ENCODE measurements at places on chromosomes 16 and 17.

GRCh38 chr16:86865851-86866662 is 287.7 kb downstream of the FOXL1 start:
- DNase-seq, result no peak

DNA sequence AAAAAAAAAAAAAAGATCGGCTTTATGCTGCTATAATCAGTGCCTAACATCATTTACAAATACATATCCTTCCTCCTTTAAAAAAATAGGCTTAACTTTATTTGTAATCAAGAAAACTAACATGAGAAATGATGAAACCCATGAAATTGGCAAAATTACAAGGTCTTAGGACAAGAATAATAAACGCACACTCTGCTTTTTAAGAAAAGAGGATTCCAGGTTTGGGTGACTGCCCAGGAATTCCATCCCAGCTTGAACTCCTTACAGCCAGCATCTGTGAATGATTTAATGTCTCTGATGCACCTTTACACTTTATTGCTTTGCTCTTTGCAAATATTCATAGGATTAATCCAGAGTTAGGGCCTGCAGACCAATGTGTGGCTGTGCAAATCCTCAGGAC is 196.0 kb downstream of the CBLN1 start:
- no peak for DNase-seq

- no peak for DNase-seq
Measured at GRCh38 chr16:1057252-1057932, 15.2 kb upstream of the SSTR5 start.

DNA sequence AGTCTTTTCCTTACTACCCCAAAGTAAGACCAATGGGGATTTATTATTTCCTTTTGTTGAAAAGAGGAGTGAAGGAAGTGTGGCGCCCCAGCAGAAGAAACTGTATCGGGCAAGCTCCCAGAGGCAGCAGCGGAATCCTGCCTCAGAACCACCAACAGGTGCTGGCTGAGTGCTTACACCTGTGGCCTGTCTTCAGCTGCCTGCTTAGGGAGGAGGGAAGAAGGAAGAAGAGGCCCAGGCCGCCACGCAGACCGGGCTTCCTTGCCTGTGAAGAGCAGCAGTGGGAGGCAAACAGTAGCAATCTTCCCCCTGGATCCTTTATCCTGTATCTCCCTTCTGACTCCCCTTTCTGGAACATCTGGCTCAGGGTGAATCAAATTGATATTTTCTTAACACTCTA is 134.7 kb downstream of the AATF start:
- no peak for DNase-seq

GRCh38 chr16:25699069-25699468 is 7.3 kb downstream of the HS3ST4 start:
- DNase-seq, result no peak

GRCh38 chr17:47291242-47291873 is 32.4 kb upstream of the EFCAB13 start:
- DNase-seq, result no peak

GRCh38 chr17:48023400-48024148 is 14.0 kb downstream of the COPZ2 start:
- no peak for DNase-seq

- no peak for DNase-seq
Measured at GRCh38 chr16:2278956-2279800, 11.3 kb upstream of the RNPS1 start.

DNA sequence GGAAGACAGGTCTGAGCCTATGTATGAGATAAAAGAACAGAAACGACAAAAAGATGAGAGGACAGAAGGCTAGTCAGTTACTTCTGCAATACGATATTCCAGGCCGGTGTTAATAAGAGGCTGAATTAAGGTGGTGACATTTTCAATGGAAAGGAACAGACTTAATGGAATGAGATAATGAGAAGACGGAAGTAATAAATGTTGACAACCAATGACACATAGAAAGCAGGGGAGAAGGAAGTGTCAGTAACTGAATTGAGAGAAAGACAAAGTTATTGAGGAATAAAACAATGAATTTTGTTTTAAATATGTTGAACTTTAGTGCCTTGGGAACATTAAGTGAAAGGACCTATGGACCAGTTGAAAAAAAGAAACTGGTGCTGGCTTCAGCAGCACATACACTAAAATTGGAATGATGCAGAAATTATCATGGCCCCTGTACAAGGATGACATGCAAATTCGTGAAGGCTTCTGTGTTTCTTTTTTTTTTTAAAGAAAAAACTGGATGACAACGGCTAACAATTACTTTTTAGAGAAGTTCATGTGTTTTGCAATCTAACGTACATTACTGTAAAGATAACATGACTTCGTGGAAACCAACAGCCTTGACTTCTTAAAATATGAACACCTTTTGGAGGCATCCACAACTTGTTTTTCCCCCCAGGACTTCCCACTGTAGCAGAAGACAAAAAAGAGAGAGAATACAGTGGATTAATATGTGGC is 18.5 kb upstream of the CPD start:
- DNase-seq, result no peak

DNA sequence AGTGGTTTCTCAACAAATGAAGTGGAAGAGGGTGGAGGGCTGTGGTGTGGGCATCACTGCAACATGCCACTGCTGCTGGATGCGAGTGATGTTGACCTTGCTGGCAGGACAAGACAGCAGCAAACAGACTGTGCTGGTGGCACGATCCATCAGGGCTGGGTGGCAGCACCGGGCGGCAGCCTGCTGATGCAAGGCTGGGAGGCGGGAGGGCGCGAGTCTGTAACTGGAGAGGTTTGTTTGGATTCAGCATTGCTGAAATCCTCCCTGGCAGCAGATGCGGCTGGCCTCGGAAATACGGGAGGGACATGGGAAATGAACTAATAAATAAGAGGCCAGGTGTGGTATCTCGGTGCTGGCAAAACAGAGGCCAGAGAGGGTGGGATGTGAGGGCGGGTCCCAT is 224.2 kb downstream of the ENGASE start:
- no peak for DNase-seq

- DNase-seq, result no peak
Measured at GRCh38 chr17:6392609-6393350, 42.1 kb downstream of the AIPL1 start.

Data from neuronal stem cell (in vitro differentiated cells).